ENCODE measurements at places on chromosomes 12 and 14.

DNA sequence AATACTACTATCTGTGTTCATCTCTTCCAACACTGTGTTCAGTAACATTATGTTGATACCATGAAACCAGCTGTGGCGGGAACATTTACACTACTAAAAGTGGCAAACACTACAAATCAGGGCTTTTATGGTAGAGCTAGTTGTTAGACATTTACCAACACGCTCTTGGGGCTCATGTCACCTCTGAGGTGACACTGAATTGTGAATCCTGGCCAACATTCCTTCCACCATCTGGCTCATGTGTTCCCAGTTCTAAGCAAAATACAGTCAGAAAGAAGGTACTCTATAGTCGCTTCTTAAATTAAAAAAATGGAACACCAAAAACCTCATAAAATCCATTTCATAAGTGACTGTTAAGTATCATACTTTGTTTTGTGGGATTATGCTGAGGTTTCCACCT, 436.6 kb downstream of the FUT8 start:
- DNase-seq = no peak

DNA sequence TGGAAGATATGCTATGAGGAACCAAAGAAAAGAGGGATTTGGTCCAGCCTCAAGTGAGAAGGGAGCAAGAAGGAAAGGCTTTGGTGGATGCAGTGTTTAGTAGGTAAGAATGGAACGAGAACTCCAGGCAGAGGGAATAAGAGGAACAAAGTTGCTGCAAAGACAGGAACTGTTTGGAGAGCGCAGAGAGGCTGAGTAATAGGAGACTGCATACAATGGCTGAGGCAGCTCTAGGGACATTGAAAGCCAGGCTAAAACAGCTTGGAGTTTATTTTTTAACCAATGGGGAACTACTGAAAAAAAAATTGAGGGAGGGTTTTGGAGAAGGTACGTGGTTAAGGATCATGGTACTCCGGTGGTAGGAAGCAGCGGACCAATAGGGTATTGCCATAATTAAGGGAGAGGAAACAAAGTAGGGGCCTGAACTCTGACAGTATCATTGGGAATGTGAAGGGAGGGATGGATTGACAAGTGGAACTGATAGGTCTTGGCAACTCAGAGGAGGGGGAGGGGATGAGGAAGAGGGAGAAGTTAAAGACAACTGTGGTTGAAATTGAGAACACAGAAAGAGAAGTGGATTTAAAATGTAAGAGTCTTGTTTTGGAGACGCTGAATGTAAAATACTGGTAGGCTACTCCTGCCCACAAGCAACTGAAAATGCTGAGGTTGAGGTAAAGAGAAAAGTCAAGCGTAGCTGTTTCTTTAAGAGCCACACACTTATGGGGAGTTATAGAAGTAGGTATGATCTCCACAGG, 4.8 kb downstream of the ASCL4 start:
- peak; percentile 75 for DNase-seq

- DNase-seq = no peak
These were observed 110.3 kb downstream of the DICER1 start for GRCh38 chr14:95046711-95047681.

DNA sequence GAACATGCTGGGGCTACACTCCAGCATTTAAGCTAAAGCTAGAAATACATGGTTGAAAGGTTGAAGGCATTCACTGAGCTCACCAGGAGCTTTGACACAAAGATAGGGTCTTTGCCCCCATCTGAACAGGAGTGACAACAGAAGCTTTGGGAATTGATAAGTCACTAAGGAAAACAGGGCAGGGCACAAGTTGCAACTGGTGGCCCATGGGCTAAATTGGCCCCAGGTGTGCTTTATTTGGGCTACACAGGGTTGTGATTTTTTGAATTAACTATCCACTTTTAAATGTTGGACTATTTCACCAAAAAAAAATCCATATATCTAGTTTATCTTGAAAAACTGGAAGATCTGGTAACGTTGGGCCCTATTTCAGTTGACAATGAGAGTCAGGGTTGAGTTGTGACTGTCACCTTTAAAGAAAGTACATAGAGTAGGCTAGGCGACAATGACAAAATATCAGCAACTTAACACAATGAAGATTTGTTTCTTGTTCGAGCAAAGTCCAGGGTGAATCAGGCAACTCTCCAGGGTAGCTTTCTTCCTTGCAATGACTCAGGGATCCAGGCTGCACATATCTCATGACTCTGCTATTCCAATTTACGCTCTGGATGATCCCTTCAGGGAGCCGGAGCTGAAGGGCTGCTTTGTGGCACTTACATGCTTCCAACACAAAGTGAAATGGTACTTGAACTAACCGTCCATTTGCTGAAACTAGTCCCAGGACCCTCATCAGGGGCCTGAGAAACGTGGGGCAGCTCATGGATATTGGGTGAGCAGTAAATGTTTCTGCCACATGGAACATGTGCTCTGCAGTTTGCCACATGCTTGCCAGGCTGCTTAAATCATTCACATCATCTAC, 13.3 kb upstream of the EIF4B start:
- DNase-seq = no peak

DNA sequence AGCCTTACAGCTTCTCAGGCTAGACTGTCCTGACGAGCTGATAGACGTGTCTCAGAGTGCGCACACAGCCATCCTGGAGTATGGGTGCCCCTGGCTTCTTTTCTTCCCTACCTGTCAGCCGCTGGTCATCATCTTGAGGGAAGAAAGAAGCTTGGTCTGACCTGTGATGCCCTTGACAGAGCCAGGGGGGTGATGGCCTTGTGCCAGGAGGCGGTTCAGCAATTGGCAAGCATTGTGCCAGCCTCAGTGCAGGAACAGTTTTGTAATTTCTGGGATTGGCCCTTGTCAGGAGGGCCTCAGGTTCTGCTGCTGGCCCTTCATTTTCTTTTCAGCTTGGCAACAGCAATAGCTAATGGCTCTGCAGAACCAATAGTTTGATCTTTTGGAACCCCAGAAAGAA, 80.1 kb downstream of the ADCK1 start:
- no peak for DNase-seq

DNA sequence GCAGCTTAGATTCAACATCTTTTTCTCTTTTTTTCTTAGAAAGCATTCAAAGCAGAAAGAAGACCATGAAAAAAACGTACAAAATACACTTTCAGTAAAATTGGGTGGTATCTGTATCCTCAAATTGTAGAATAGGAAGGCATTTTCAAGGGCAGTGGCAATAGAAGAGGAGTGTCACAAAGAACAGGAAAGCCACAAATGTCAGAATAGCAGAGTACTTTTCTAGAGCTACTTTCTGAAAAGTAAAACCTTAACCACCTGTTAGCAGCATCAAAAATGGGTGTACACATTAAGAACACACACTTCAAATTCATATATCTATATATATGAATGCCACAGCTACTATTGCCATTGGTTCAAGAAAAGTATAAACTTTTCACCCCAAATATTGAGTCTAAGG, 412.1 kb upstream of the DCN start:
- DNase-seq = no peak

GRCh38 chr12:47396902-47397663, 308.7 kb downstream of the RPAP3 start:
- DNase-seq = no peak

GRCh38 chr12:131528144-131528543, 182.7 kb upstream of the SFSWAP start:
- no peak for DNase-seq

DNA sequence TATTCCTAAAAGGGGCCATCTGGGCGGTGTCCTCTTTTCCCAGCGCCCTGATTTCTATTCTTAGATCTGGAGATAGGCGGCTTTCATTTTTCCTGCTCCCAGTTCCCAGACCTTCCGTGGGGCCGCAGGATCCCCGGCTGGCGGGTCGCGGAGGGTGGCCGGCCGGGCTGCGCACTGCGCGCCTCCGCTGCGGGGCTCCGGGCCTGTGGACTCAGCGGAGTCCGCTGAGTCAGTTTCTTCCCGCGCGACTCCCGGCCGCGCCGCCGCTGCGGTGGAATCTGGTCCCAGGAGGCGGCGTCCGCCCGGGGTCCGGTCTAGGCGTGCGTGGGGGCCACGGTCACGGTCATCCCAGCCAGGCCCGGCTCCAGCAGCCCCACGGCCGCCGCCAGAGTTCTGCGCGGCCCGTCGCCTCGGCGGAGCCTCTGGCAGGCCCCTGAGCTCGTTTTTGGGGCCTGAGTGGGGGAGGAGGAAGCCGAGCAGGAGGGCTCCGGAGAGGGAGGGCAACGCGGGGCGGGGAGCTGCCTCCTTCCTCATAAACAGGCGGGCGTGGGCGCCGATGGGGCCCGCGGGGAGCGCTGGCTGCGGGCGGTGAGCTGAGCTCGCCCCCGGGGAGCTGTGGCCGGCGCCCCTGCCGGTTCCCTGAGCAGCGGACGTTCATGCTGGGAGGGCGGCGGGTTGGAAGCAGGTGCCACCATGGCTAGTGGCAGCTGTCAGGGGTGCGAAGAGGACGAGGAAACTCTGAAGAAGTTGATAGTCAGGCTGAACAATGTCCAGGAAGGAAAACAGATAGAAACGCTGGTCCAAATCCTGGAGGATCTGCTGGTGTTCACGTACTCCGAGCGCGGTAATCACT, at the start of gene LRRK2:
Gene LRRK2 (plus strand): TSS at position 559 of the 853 bp plus-strand sequence. CDS start 135 bp downstream, at position 694.
- DNase-seq = no peak

- DNase-seq = peak; percentile 69
These were observed 2.1 kb upstream of the IL23A start for GRCh38 chr12:56336361-56337167.

DNA sequence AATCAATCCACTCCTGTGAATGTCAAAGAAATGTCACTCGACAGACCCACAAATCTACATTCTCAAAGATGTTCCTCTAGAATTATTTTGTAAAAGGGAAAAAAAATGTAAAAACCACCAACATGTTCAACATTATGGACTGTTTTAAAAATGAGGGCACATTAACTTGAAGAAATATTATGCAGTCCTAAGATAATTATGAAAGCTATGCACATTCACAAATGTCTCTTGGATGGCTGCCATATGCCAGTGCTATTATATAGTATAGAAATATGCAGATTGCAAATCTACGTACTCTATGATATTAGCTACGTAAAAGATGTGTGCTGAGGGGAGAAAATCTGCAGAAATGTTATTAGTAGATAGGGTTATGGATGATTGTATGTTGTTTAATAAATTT, 334.2 kb downstream of the BMP4 start:
- DNase-seq = no peak

- peak; percentile 15 for DNase-seq
These were observed 1.5 kb upstream of the SRRM4 start for GRCh38 chr12:118979763-118980406.

DNA sequence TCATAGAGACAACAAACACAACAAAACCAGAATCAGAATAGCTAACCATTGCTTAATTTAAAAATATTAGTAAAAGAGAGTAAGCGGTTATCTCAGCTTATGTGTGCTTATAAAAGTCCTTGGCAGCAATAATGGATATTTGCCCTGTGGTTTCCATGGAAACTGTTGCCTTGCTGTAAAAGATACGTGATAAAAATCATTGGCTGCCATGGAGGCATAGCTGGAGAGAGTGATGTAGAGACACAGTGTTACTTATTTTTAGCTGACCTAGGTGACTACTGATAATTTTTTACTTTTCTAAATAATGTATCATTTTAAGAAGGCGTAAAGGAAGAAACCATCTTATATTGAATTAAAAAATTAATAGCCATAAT, 92.9 kb downstream of the ERC1 start:
- DNase-seq = no peak

- no peak for DNase-seq
These were observed 1.1 kb downstream of the GPHN start for GRCh38 chr14:66508846-66509621.

- no peak for DNase-seq
These were observed 170.1 kb upstream of the AMIGO2 start for GRCh38 chr12:47249719-47250357.

DNA sequence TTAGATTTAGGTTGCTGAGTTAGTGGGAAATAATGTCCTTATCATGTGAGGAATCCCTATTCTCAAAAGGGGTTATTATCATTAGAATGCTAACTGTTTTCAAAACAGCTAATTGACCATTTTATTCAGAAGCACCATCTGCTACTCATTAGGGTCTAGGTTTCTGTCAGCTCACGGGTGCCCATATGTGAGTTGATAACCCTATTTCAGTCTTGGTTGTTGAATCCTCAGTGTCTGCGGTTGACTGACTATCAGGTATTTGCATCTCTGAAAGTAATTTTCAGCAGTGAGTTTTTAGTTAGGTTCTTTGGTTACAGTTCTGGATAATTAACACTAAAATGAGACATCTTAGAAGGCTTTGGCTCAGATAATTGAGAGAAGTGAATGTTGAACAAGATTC, 1404.0 kb downstream of the AACS start:
- no peak for DNase-seq

DNA sequence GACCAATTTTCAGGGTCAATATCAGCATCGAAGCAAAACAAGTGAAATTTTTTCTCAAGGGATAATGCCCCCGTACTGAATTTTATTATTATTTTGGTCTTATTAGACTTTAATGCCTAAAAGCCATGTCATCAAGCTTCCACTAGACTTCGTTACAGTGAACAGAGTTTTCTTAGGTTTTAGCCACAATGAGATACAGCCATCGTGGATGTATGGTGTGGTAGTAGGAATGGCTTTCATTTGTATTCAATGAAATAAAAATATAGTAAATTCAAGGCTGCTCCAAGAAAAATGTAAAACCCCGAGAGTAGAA, 11.7 kb downstream of the TAOK3 start:
- DNase-seq = no peak

- DNase-seq = no peak
These were observed 11.1 kb upstream of the KRT1 start for GRCh38 chr12:52691076-52691840.

DNA sequence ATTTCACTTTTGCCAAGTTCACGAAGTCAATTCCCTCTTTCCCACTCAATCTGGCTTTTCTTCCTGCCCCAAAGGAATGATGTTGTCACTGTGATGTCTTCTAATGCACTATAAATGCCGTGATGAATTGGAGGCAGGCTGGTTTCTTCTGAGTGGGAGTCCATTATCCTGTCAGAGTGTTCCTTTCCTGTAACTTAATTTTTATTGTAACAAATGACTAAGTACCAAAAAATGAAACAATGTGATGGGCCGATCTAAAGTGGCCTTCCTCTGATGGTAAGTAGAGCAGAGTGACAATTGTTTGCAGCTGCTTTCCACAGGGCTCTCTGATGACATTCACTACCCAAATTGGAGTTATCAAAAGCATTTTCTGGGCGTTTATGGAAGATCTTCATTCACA, 22.2 kb downstream of the TMEM30B start:
- DNase-seq = no peak

- DNase-seq = no peak
These were observed 5.8 kb downstream of the KRT1 start for GRCh38 chr12:52674433-52674775.

DNA sequence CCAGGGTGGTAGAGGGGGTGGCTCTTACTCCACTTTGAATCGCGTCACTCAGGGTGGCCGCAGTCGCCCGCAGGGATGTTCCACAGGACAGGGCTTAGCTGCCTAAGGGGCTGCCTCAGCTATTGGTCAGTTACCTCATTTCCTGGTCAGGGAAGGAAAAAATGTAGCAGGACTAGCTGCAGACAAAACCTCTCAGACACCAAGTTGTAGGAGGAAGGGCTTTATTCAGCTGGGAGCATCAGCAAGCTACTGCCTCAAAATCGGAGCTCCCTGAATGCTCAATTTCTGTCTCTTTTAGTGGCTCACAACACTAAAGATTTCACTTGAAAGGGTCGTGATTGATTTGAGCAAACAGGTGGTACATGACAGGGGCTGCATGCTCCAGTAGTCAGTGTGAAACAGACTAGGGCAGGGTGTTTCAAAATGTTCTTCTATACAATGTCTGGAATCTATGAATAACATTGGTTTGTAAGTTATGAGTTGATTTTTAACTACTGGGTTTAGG, 6.4 kb upstream of the CLEC6A start:
- DNase-seq = no peak

All from GM12864 (cell line).